Lower lobe of right lung (tissue), 2 donors: ENCODE measurements at places on chromosomes 1 and 21. TPM values are rescaled to one million over a fixed set of nuclear protein-coding genes. Genes with fewer than 3 reads are reported as not detected.

The SPRR2A gene
- total RNA-seq: not detected

The G0S2 gene
- total RNA-seq: 19.9 TPM

The NCAM2 gene
- total RNA-seq: 8.8 TPM

The UBASH3A gene
- total RNA-seq: 1.2 TPM

The TRAF5 gene
- 8.8 TPM for total RNA-seq

The TMOD4 gene
- 2.1 TPM for total RNA-seq

The C1orf115 gene
- total RNA-seq: 26.3 TPM

GRCh38 chr1:241186716-241187115 is 170.3 kb downstream of the RGS7 start:
- no peak overlapping the region for H3K4me3 ChIP-seq
- no peak overlapping the region for H3K27ac ChIP-seq
- no peak for DNase-seq
- no peaks in the 10 kb centered on the region for H3K27me3 ChIP-seq

DNA sequence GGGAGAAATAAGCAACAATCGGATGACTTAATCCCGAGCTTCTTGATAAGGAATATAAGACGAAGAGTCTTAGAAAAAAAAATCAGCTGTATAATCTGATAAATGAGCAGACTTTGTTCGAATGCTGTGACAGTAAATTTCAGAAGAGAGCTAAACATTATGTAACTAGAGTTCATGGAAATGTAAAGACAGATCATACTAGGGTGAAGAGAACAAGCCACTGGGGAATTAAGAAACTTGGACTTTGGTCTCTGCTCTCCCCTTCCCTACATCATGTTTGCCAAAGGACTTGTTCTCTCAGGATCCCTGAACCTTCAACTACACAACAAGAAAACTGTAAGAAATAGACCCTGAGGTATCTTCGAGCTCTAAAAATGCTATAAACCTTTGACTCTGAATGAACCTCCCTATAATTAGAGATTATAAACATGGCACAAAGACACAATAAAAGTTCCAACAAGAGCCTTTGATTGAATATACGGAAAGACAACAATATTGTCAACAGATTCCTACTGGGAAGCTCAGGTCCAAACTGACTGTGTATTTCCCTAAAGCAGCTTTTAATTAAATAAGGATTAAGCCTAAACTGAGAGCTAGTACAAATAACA is 27.5 kb downstream of the FRRS1 start:
- H3K27ac ChIP-seq: no peak overlapping the region
- peaks cover 30% of the 10 kb centered on the region for H3K36me3 ChIP-seq
- no peaks in the 10 kb centered on the region for H3K4me1 ChIP-seq
- no peak overlapping the region for H3K4me3 ChIP-seq
- no peak for DNase-seq

DNA sequence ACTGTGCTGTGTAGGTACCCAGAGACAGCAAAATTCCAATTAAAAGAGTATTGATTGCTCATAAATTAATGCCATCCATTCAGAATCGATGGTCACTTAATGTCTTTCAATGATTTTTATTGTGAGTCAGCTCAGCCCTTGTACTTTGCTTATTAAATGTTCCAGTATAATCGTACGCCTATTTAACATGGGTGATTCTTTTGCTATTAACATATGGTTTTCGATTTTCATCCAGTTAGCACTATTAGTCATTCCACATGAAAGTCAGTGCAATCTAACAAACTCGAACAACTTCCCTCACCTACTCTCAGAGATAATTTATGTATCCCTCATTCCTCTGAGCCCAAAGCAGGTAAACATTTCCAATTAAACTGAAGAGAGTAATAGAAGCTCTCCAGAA is 109.6 kb upstream of the APP start:
- no peak overlapping the region for H3K4me3 ChIP-seq
- no peaks in the 10 kb centered on the region for H3K27me3 ChIP-seq
- H3K27ac ChIP-seq: no peak overlapping the region
- H3K4me1 ChIP-seq: no peaks in the 10 kb centered on the region
- no peak for DNase-seq

GRCh38 chr1:112906150-112906698 is 49.8 kb downstream of the SLC16A1 start:
- no peaks in the 10 kb centered on the region for H3K36me3 ChIP-seq
- no peak for DNase-seq
- H3K27ac ChIP-seq: no peak overlapping the region
- H3K4me1 ChIP-seq: peaks cover 21% of the 10 kb centered on the region
- no peak overlapping the region for H3K4me3 ChIP-seq

- H3K4me3 ChIP-seq: no peak overlapping the region
- peaks cover 26% of the 10 kb centered on the region for H3K4me1 ChIP-seq
- no peak overlapping the region for H3K27ac ChIP-seq
- no peak for DNase-seq
These were observed 119.9 kb downstream of the NOS1AP start for GRCh38 chr1:162189345-162189744.

- H3K4me1 ChIP-seq: peaks cover 6% of the 10 kb centered on the region
- H3K27ac ChIP-seq: no peak overlapping the region
- no peak for DNase-seq
- H3K36me3 ChIP-seq: no peaks in the 10 kb centered on the region
These were observed 90.0 kb downstream of the EDEM3 start for GRCh38 chr1:184664661-184665060.

GRCh38 chr1:221834698-221835513 is 93.0 kb upstream of the DUSP10 start:
- no peaks in the 10 kb centered on the region for H3K27me3 ChIP-seq
- H3K4me3 ChIP-seq: no peak overlapping the region
- DNase-seq: no peak
- H3K36me3 ChIP-seq: no peaks in the 10 kb centered on the region
- peaks cover 3% of the 10 kb centered on the region for H3K4me1 ChIP-seq
- no peak overlapping the region for H3K27ac ChIP-seq
